AML-193 (cell line): ENCODE measurements at places on chromosomes 5 and 9.

DNA sequence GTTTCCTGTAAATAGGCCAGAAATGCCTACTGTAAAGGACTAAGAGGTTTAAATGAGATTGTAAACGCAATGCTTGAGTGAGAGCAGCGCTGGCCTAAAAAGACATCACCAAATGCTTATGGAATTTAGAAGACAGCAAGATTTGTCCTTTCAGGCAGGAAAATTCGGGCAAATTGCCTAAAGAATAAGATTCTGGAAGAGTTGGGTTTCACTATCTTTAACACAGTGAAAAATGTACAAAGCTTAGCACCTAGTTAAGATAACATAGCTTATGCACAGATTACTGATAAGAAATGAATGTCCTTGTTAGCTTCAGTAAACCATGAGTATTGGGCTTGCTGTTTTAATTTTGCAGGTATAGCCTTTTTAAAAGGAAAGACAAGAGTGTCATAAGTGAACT, 4.7 kb downstream of the FKBP15 start:
- no peak for DNase-seq

GRCh38 chr9:105308461-105309341, 64.2 kb downstream of the SLC44A1 start:
- DNase-seq = no peak

DNA sequence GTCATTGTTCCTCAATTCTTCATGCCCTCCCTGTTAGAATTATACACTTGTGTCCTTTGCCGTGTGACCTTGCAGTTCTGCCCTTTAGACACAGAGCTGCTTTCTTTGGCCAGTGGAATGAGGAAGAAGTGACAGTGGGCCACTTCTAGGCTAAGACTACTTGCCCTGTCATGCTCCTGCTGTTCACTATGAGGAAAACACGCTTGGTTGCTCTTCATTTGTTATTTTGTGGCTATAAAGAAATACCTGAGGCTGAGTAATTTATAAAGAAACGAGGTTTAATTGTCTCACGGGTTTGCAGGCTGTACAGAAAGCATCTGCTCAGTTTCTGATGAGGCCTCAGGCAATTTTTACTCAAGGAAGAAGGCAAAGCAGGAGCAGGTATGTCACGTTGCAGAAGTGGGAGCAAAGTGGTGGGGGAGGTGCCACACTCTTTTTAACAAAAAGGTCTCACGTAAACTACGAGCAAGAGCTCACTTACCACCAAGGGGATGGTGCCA, 279.1 kb upstream of the DMAC1 start:
- peak; percentile 66 for DNase-seq

- no peak for DNase-seq
These were observed 308.9 kb downstream of the NR2F1-AS1 start for GRCh38 chr5:93272108-93272507.

DNA sequence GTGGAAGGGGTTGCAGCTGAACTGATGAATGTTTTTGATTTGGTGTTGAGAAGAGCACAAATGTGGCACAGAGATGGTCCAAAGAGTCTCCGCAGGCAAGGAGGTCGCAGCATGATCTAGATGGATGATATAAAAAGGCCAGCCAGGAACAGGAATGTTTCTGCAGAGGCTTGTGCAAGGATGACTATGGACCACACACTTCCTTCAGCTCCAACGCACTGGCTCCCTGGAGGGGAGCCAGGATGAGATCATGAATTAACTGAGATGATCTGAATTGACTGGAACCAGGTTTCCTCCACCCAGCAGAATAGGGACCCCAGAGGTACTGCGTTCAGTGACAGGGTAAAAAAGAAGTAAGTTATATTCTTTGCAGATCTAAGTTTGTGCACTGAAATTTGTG, 89.0 kb downstream of the ARSB start:
- no peak for DNase-seq

- DNase-seq = no peak
These were observed 11.4 kb upstream of the DUSP1 start for GRCh38 chr5:172782169-172783039.

DNA sequence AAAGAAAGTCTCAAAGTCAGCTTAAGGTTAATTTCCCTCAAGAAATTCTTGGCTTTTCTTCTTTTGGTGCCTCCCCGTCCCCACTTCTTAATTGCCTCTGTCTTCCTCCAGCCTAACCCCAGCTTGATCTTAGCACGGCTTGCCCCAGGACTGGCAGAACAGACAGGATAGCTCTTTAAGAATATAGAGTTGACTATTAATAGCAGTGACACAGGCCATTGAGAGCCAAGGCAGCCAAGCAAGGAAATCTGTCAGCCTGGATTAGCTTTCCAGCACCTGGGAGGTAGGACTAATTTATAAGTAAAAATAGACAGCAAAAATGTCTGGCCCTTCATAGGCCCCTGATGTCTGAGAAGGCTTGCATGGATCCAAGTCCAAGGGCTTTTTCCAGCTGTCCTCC, 384.6 kb upstream of the SLC30A5 start:
- no peak for DNase-seq

DNA sequence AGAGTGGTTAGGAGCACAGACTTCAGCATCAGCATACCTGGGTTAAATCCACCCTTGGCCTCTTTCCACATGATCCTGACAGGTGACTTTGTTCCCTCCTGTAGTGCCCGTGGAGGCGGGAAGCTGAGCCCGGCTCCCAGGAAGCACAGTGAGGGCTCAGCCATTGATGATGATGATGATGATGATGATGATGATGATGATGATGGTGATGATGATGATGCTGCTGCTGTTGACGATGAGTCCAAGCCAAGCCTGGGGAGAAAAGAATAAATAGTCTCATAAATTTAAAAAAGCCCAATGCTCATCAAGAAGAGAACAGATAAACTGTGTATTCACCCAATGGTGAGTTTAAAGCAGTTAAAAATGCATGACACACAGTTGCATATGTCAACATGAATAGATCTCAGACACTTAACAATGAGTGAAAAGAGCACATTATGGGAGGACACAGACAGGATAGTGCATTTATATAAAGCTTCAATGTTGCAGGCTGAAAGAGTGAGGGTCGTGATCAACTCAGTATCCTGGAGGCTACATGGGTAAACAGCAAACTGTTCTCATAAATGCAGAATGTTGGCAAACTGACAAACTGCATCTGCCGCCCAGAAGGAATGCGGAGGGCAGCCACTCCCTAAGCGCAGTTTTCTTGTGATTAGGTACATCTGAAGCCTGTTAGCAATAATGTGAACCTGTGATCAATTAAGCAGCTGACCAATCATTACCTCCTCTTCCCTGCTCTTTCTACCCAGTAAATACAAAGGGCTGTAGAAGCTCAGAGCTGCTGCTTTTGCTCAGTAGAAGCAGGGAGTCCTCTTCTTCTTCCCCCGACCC, 11.7 kb upstream of the CFAP157 start:
- DNase-seq = no peak

GRCh38 chr9:135268031-135268430, 180.6 kb downstream of the OLFM1 start:
- DNase-seq = no peak

GRCh38 chr5:94326586-94326985, 291.8 kb downstream of the KIAA0825 start:
- DNase-seq = no peak

DNA sequence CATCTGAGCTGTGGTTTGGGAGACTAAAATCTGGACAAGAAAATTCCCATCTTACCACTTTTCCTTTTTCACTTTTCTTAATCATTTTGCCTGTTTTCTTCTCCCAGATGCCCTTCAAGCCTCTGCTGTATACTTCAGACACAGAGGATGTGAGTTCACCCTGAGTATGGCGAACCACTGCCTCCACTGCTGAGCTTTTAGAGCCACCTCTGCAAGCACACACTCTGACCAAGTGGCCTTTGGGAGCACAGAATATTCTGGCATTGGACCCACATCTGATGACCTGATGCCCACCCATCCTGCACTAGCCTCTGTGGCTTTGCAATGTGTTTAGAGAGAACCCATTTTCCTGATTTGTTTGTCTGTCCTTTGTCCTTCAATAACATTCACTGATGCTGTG, 32.5 kb downstream of the TERT start:
- DNase-seq = no peak

- no peak for DNase-seq
These were observed 159.6 kb downstream of the NR2F1-AS1 start for GRCh38 chr5:93421468-93421867.

- no peak for DNase-seq
These were observed 41.4 kb upstream of the RNU6ATAC start for GRCh38 chr9:134205672-134206310.

- DNase-seq = no peak
These were observed 98.1 kb upstream of the SV2C start for GRCh38 chr5:75985077-75985476.

- no peak for DNase-seq
These were observed at the start of gene SLC27A6 for GRCh38 chr5:128965011-128965637. SLC27A6 (plus strand) TSS chr5:128965488; CDS start chr5:128966138, 650 bp downstream.

DNA sequence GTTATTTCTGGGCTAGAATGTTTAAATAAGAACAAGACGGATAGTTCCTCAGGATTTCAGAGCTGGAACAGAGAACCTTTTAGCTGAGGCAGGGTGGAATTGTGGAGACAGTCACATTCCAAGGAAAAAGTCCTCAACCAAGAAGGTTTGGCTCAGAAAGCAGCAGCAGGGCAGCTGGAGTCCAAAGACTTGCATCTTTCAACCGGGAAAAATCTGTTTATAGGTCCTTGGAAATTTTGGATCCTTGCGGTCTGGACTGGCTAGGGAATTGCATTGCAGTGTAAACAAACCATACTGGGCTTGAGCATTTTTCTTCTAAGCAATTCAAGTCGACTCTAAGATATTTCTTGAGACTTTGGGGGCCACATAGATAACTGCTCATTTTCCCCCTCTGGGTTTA, 40.8 kb upstream of the HMHB1 start:
- DNase-seq = no peak

DNA sequence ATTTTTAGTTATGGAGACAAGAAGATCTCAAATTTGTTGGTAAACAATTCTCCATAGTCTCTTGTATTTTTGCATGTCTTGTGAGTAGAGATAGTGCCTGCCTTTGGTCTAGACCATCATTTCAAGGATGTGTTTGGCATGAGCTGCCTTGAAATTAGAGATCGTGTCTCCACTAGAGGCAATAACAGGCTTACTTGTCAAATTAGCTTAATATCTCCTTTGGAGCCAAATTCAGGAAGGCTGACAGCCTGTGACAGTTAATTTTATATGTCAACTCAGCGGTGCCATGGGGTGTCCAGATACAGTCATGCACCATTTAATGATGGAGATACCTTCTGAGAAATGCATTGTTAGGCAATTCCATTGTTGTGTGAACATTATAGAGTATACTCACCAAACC, 24.8 kb upstream of the PRDM9 start:
- DNase-seq = no peak

DNA sequence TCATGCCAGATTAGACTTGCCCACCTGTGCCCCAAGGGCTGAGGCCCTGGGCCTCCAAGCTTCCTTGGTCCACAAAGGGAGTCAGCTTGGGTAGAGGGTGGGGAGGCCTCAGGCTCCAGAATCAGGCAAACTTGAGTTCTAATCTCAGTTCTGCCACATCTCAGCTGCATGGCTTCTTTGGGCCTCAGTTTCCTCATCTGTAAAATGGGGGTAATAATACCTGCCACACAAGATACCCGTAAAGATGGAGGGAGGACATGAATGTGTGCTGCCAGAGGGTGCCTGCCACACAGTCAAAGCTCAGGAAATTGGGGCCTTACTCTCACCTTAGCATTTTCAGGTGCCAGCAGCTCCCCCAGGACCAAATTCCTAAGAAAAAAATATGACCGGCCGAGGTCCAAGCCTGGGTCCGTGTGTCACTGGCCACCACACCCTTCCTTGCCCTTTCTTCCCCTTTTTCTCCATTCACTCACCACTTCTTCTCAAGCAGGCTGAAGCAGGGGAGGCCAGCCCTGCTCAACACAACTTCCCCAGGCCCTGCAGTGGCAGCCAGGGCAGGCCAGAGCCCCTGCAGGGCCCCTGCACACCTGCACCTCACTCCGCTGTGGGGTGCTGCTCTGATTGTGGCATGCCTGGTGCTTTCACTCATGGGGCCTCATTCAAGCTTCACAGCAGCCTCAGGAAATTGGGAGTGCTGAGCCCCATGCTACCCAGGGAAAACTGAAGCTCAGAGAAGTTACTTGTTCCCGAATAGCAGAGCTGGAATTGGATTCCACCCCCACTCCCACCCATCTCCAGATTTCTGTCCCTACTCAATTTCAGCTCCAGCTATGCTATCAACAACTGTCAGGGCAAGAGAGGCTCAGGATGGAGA, 3.9 kb downstream of the RGS14 start:
- DNase-seq = peak; percentile 54

GRCh38 chr9:123946101-123946821, 16.3 kb upstream of the DENND1A start:
- no peak for DNase-seq

DNA sequence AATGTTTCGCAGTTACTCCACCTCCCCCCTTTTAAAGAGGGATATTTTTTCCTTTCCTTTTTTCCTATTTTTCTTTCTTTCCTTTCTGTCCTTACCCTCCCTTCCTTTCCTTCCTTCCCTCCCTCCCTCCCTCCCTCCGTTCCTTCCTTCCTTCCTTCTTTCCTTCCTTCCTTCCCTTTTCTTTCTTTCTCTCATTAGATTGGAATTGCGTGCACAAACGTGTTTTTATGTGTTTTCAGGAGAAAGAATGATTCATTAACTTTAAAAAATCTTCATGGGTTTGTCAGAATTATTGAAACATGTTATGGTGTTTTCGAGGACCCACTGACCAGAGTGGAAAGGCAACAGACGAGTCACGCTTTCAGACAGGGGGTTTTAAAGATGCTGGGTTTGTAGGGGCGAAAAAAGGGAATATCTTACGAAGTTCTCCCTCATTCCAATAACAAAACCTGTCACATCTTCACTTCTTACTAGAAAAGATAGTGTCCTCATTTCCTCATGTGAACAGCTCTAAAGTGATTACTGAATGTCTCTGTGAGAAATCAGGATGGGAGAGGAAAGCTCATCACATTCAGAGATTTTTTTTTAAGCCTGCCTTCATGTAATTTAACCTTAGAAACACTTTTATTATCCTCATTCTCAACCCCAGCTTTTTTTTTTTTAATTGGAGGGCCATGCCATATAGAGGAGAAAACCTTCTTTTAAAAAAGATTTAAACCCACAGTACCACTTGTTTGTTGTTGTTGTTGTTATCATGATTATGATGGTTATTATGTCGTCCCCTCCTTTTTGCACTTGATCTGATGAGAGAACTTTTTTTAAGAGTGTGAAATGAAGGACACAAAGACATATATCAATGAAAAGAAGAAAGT, 21.9 kb downstream of the NR2F1 start:
- no peak for DNase-seq

- DNase-seq = no peak
These were observed 90.7 kb downstream of the SMIM15 start for GRCh38 chr5:61071526-61071925.

- DNase-seq = no peak
These were observed 135.4 kb downstream of the ALDH1A1 start for GRCh38 chr9:72817413-72817812.

- DNase-seq = no peak
These were observed 134.7 kb upstream of the SV2C start for GRCh38 chr5:75948438-75948837.

DNA sequence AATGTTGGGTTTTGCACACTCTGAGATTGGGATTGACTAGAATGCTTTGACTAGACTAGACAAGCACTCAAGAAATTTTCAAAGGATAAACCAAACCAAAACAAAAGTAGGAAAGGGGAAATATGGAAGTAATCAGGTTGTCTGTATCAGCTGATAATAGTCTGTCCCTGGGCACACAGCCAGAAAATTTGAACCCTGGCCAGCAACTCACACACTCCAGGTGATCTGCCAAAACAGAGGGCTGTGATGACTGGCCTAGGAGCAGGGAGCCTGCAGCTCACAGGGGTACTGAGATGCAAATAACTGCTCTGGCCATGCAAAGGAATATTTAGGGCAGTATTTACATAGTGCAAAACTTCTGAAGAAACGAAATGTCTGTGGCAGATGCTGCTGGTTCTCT, 112.3 kb upstream of the SMIM23 start:
- DNase-seq = no peak

- no peak for DNase-seq
These were observed 22.1 kb upstream of the MARCHF6 start for GRCh38 chr5:10331341-10331796.
